GM23248 (cell line): ENCODE measurements at places on chromosomes 1 and 21. TPM values are rescaled to one million over a fixed set of nuclear protein-coding genes. Genes with fewer than 3 reads are reported as not detected.

CSMD2 gene
- 7.1 and 10.4 TPM in 2 replicates for total RNA-seq

ROR1 gene
- total RNA-seq = 12.0 and 20.9 TPM in 2 replicates

OR2T11 gene
- not detected in 2 replicates for total RNA-seq

- no peak for DNase-seq
- H3K4me1 ChIP-seq = peaks cover 28% of the 10 kb centered on the region
These were observed 8.6 kb downstream of the LAMC2 start for GRCh38 chr1:183194527-183195141.

DNA sequence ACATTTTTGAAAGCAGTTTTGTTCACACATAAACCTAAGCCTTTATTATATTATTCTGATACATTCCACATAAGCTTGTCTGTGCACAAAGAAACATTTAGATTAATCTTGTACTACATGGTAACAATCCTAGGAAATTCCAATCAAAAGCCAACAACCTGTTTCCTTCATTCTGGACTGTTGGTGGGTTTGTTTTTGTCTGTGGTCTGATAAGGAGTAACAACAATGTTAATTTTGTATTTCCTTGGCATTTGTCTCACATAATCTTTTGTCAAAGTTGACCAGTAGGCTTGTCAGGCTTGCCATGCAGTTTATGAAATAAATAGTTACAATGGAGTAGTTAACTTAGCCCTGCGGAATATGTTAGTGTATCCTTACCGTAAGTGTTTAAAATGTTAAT lies 183.3 kb downstream of the DHRS3 start:
- no peaks in the 10 kb centered on the region for H3K36me3 ChIP-seq
- H3K4me1 ChIP-seq = peaks cover 56% of the 10 kb centered on the region
- no peak overlapping the region for H3K4me3 ChIP-seq
- peak overlapping the region; percentile 11; the same call in 1 of the 2 replicates for H3K27ac ChIP-seq
- no peaks in the 10 kb centered on the region for H3K27me3 ChIP-seq

DNA sequence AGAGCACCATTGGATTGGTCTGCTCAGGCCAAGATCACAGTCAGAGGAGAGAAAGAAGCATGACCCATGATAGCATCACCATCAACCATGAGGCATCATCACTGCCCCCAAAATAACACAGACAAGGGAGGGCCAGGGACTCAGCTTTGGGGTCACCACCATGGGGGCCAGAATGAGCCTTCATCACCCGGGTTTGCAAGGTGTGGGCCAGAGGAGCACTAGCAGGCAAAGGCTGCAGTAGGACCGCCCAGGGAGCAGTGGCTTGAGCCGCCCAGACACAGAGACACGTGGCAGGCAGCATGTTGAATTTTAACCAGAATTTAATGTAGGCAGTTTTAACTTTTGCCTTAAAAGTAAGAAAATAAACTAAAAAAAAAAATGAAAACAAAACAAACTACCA lies 53.7 kb upstream of the TMPRSS2 start:
- H3K4me3 ChIP-seq = no peak overlapping the region
- DNase-seq = peak; percentile 44
- H3K36me3 ChIP-seq = no peaks in the 10 kb centered on the region
- no peak overlapping the region for H3K27ac ChIP-seq
- H3K27me3 ChIP-seq = no peaks in the 10 kb centered on the region
- peaks cover 33% of the 10 kb centered on the region for H3K4me1 ChIP-seq

- H3K27me3 ChIP-seq = no peaks in the 10 kb centered on the region
- peaks cover 40% of the 10 kb centered on the region for H3K4me1 ChIP-seq
- H3K4me3 ChIP-seq = no peak overlapping the region
These were observed 122.8 kb upstream of the IVNS1ABP start for GRCh38 chr1:185439727-185440415.

DNA sequence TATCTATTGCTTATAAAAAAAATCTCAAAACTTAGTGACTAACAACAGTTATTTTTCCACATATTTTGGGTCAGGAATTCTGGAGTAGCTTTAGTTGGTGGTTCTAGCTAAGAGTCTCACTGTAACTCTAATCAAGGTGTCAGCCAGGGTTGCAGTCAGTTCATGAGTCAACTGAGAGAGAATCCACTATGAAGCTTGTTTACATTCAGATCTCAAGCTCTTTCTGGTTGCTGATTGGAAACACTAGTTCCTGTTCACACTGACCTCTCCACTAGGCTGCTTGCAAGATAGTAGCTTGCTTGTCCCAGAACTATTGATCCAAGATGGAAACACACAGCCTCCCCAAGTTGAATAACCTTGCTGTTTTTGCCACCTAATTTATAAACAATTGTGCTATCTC lies 1192.1 kb upstream of the B3GALT2 start:
- no peaks in the 10 kb centered on the region for H3K36me3 ChIP-seq
- DNase-seq = no peak
- H3K4me1 ChIP-seq = no peaks in the 10 kb centered on the region
- no peak overlapping the region for H3K27ac ChIP-seq

DNA sequence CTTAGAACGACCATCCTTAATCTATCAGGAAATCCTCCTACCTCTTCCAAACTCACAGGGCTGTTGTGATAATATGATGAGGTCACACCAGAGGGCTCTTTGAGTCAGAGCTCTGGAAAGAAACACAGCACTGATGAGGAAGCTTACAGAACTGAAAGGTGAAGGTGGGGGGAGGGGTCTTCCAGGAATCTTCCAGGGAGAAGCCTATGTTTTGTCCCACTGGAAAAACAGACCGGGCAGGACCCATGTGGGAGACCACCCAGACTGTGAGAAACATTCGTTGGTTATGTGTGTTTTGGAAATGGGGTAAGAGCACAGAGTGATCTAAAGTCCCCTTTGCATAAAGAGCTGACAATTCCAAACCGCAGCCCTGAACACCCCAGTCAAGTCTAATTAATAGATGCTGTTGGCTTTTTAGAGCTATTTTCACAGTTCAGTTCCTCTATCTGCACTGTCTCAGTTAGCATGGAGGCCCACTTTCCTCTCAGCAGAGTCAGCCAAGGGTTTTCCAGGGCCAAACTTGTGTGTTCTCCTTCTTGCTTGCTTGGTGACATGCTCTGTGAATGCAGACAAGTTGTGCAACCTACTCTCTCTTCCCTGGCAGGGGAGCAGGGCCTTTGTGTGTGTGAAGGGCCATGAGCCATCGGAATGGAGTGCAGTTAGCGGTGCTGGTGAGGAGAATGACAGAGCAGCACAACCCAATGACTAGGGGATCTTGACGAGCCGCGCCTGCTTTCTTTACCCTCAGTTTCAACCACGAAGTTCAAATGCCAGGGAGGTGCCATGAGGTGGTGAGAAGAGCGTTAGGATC lies 12.3 kb downstream of the PHLDA3 start:
- H3K27me3 ChIP-seq = no peaks in the 10 kb centered on the region
- peak overlapping the region; percentile 50 for H3K4me3 ChIP-seq
- peak; percentile 99 for DNase-seq
- H3K4me1 ChIP-seq = peaks cover 58% of the 10 kb centered on the region

DNA sequence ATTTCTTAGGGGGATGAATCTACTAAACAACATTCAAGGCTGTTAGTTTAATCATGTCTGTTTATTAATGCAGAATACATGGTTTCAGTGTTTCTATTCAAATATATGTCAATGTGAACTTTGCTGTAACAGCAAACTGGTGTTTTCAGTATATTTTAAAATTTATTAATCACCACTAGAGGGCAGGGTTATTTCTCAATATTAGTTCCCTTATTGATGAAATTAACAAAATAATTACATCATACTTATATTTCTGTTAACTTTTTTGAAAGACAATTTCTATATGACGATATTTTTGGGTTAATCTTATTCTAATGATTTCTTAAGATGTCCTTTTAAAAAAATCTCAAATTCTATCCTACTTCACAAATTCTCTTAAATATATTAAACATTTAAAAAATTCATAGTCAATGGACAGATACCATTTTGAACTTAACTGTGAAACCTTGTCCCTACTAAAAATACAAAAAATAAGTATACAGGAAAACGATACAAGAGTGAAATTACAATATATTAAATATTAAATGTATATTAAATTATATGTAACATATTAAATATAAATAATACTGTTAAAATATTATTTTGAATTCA lies 1034.1 kb upstream of the PRMT6 start:
- H3K27ac ChIP-seq = no peak overlapping the region
- H3K36me3 ChIP-seq = no peaks in the 10 kb centered on the region
- DNase-seq = peak; percentile 26
- no peaks in the 10 kb centered on the region for H3K4me1 ChIP-seq

DNA sequence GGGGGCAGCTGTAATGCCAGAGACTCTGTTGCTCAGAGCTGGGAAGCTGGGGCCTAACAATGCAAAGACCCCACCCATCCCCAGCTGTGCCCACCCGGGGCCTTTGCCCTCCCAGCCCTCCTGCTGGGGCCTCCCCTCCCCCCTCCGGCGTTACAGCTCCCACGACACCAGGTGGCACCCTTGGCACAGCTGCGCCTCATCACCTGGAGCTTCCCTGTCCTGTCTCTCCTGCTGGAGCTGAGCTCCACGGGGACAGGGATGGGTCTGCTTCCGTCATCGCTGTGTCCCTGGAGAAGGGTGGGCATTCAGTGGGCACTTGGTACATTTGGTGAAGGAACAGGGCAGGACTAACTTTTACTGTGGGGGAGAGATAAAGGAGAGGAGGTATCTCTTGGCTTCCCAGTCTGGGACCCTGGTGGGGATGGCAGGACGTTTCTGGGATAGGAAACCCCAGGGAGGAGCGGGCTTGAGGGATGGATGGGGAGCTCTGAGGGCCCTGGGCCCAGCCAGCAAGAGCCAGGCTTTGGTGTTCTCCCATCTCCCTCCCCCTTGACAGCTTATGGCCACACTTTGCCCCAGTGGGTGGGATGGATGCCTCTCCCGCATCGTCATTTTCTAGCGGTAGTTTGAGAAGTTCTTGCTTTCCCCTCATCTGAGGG lies 453.2 kb downstream of the PTPRU start:
- no peaks in the 10 kb centered on the region for H3K27me3 ChIP-seq
- no peak overlapping the region for H3K4me3 ChIP-seq
- H3K4me1 ChIP-seq = peaks cover 38% of the 10 kb centered on the region
- H3K27ac ChIP-seq = no peak overlapping the region
- no peaks in the 10 kb centered on the region for H3K36me3 ChIP-seq

DNA sequence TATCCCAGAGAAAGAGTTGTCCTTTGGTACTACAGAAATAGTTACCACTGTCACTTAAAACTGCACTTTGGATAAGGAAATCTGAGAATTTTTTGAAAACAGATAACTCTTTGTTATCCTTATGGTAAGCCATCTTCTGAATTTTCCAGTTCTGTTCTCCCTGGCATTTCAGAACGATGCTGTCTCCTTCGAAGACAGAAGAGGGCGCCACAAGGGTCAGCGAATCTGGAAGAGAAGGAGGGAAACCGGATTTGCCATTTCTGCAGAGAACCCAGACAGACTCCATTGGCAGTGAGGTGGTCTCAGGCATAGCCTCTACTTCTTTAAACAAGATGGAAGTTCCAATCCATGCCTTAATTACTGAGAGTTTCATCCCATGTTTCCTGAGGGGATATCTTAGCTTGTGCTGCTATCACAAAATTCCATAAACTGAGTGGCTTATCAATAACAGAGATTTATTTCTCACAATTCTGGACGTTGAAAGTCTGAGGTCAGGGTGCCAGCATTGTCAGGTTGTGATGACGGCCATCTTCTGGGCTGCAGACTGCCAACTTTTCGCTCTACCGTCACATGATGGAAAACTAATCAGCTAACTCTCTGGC lies 6.4 kb downstream of the FCRL2 start:
- no peaks in the 10 kb centered on the region for H3K27me3 ChIP-seq
- H3K36me3 ChIP-seq = no peaks in the 10 kb centered on the region
- H3K4me3 ChIP-seq = no peak overlapping the region
- no peak overlapping the region for H3K27ac ChIP-seq
- peak; percentile 9 for DNase-seq

GRCh38 chr1:236120721-236121153 lies 21.6 kb upstream of the GPR137B start:
- no peaks in the 10 kb centered on the region for H3K4me1 ChIP-seq
- H3K27me3 ChIP-seq = peaks cover 7% of the 10 kb centered on the region
- no peak overlapping the region for H3K4me3 ChIP-seq
